Ecto neural progenitor cell (in vitro differentiated cells): ENCODE measurements at places on chromosomes 1 and 21.

- no peak for DNase-seq
Observed at GRCh38 chr1:91217911-91218310, 186.7 kb downstream of the HFM1 start.

DNA sequence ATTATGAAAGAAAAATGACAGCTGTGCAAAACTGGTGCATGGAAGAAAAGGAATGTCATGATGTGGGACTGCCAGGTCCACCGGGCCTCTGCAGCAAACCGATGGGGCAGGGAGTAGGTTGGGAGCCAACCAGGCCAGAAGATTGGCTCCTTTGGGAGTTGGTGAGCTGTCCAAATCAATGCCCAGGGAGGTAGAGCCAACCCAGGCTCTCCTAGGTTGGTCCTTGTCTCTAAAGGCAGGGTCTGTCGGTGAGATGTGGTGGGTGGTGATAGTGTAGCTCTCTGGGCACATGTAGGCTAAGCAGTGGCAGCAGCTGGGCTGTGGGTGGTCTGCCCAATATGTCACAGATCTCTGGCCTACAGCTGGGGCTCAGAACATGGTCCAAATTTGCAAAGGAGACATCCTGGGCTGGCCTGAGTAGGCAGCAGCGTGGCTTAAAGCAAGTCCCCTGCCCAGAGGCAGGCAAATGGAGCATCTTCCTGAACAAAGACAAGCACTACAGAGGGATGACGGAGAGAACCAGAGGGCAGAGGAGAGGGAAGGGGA lies 61.2 kb upstream of the PRDX6 start:
- DNase-seq: no peak

DNA sequence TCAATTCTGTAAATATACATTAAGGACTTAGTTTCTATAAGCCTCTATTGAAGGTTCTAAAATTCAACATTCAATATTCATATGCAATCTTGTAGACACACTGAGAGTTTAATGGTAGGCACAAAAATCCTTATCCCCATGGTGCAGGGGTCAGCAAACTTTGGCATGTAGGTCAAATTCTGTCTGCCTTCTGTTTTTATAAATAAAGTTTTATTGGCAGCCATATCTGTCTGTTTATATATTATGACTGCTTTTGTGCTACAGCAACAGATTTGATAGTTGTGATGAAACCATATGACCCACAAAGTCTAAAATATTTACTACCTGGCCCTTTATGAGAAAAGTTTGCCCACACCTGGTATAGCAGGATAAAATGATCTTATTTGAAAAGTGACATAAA lies 91.2 kb upstream of the PPIH start:
- DNase-seq: no peak

DNA sequence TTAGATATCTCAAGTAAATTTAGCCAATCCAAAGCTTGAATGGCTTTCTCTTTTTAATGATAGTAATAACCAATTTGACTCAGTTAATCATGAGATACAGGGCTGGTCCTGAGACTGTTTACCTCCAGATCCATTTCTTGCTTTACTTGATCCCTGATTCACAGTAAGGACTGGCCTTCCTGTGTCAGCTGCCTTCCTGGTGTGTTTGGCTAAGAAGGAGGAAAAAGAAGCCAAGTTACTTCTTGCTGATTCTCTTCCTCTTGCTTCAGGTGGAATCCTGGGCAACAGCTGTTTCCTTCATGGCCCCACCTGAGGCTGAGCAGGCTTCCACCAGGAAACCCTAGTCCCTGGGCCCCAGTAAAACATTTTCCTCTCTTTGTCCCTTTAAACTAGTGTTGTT lies 14.6 kb upstream of the RC3H1 start:
- DNase-seq: no peak

- no peak for DNase-seq
Observed at GRCh38 chr1:100397681-100398080, 45.4 kb downstream of the CDC14A start.

DNA sequence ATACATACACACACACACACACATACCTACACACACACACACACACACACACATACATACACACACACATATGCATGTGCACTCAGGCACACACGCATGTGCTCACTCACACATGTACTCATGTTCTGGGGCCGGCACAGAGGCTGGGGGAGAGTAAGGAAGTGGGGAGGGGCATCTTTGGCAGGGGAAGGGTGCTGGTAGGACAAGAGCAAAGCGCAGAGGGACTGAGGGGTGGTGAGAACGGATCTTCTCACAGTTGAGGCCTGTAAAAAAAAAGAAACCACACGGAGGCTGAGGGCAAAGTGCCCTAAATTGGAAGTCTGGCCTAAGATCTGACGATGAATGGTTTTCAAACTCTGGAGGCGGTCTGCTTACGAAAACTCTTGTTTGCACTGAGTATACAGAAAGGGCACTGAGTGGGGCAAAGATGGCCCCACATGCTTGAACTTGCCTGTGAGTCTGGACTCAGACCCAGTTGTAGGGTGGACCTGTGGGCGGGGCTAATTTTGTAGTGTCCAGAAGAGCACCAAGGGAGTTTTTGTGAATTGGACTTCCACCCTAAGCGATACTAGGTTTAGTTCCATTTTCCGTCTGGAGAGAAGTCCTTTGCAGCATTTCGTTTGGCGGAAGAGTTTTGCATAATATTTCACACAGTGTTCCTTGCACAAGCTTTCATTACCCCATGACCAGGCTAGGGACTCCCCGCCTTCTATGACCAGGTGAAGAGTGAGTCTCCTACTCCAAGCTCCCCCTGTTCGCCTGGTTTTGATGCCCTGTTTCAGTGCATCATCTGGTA lies 79.3 kb upstream of the LYST start:
- no peak for DNase-seq

- DNase-seq: no peak
Observed at GRCh38 chr1:64845831-64846425, 101.1 kb downstream of the RAVER2 start.

DNA sequence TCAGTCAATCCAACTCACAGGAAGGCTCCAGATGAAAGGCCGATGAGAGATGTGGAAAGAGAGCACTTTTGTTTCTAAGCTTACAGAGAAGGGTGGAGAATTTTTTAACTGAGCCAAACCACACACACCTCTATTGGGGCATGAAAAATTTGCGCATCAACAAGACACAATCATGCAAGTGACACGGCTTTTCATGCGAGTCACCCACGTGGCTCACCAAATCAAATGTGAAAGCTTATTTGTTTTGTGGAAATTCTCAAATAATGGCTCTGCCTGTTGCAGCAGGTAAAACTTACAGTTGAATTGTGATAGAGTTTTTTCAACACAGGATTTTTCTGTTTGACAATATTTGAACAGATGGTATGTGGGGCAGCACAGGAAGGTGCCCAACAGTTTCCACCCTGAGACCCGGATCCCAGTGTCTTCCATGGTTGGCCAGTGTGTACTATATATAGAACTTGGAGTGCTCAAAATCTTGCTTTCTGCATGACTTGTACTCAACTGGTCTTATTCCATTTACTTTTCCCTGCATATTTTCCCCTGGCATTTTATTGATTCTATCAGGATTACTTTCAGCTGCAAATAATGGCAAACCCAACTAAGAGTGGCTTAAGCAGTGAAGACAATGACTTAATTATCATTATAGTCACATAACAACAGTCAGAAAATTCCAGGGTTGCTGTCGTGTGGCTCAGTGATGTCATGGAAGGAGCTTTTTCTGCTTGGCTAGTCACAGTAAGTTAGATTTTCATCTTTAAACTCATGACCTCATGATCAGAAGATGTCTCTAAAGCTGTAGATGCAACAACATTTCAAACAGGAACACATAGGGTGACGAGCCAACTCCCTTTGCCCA lies 90.6 kb upstream of the SIM2 start:
- no peak for DNase-seq

DNA sequence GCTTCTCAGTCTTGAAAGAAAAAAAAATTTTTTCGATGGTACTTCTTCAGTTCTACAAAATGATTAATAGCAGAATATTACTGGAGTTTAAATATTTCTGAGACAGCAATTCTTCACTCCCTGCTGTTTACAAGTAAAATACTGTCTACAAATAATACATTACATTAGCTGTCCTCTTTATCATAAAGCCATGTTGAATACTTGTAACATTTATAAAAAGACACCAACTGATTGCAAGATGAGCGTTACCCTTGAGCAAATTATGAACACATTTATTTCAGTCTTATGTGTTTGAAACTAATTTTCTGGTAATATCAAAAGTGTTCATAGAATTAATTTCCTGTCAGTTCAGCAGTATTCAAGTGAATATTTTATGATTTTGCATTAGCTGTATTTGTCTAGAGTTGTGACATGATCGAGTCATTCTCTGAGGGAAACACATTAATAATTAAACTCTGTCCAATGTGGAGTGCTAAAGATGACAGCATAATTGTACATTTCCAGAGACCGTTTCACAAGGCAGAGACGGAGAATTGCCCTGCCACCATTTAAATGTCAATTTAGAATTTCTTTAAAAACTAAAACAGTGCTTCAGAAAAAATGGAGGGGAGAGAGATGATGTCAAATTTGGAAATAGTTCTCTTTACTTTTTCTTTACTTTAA lies 1359.0 kb upstream of the ADGRL4 start:
- DNase-seq: no peak

DNA sequence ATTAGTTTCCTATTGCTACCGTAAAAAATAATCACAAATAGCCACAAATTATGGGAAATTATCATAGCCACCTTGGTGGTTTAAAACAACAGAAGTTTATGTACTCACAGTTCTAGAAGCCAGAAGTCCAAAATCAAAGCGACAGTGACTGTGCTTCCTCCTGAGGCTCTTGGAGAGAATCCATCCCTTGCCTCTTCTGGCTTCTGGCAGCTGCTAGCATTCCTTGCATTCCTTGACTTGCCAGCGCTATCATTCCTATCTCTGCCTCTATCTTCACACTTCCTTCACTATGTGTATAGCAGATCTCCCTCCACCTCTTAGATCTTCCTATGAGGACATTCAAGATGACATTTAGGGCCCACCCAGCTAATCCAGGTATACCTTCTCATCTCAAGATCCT lies 180.1 kb upstream of the USP25 start:
- no peak for DNase-seq

GRCh38 chr1:25724201-25724600 lies 75.8 kb upstream of the SELENON start:
- DNase-seq: no peak

GRCh38 chr1:212926372-212926771 lies 24.0 kb upstream of the VASH2 start:
- no peak for DNase-seq

- DNase-seq: no peak
Observed at GRCh38 chr1:218926631-218927030, 247.0 kb upstream of the LYPLAL1 start.

DNA sequence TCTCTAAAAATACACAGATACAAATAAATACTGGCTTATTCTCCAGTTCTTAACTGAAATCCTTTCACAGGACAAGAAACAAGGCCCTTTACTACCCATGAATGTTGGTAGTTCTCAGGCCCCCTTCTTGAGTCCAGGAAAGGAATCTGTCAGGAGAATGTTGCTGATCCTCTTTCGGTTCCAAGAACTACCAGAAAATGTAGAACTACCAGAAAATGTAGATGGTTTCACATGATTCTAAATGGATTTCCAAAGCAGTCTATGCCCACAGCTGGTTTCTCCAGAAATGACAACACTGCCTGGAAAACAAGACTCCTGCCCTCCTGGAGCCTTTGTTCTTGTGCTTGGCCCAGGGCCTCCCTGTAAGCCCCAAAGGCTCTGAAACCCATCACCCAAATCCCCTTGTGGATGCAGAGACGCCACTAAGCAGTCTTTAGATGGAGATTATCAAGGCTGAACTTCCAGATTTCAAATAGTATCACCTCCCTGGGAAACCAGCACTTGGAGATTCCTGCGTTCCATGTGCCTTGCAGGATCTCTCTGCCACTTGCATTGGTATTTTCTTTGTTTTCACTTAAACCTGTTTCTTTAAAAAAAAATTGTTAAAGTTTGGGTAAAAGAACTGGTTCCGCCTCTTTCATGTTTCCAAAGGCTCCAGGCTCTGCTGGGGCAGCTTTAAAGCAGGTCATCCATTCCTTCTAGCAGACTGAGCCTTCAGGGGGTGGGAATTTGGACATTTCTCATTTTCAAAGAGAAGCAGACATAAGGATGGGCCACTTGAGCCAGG lies 53.4 kb downstream of the MAN1C1 start:
- no peak for DNase-seq

GRCh38 chr1:75792091-75792490 lies 4.6 kb upstream of the MSH4 start:
- DNase-seq: no peak

- no peak for DNase-seq
Observed at GRCh38 chr21:43953021-43953420, 59.1 kb upstream of the TRAPPC10 start.

- no peak for DNase-seq
Observed at GRCh38 chr21:33767236-33767635, 124.9 kb downstream of the ITSN1 start.

DNA sequence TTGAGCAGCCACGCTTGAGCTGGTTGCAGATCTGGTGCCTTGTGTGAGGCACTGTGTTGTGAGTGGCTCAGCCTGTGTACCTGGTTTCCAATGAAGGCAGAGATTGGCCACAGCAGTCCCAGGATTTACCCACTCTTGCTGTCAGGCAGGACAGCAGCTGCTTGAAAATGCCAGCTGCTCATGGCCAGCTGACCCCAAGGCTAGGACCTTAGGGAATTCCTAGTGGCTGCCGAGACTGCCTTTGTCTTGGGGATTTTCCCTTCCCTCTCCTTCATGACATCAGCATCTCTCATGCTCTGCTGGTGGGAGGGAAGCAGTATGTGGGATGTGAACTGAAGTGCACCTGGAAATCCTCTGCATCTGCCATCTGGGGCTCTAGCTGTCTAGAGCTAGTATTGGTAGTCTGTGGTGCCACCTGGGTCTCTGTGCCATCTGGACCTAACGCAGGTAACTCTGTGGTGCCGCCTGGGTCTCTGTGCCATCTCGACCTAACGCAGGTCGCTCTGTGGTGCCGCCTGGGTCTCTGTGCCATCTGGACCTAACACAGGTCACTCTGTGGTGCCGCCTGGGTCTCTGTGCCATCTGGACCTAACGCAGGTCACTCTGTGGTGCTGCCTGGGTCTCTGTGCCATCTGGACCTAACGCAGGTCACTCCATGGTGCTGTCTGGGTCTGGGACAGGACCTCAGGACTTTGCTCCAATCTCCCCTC lies 3.8 kb upstream of the LRRC47 start:
- no peak for DNase-seq

DNA sequence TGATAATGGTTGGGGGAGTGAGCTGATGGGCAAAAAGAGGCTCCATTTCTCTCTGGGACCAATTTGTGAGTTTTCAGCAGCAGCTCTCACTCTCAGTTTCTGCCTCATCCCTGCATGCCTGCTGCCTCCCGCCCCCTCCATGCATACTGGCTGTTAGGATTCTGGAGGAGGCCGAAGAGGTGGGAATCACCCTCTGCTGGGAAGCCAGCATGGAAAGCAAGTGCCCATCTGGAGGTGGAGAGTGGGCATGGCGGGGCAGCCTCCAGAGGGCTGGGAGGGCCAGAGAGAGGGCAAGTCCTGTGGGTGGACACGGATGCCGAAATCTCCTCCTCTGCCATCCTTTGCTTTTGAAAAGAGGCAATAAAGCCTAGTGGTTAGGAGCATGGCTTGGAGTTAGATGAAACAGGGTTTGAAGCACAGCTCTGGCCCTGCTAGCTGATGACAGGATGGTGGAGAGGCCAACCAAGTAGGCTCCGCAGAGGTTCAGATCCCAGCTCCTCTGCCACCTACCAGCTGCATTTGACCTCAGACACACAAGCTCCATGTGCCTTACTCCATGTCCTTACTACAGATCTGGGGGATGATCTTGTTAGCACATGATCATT lies 113.4 kb downstream of the GRIK3 start:
- DNase-seq: peak; percentile 44
